Neural progenitor cell (in vitro differentiated cells): ENCODE measurements at places on chromosomes 2 and 18. TPM values are rescaled to one million over a fixed set of nuclear protein-coding genes. Genes with fewer than 3 reads are reported as not detected.

DNA sequence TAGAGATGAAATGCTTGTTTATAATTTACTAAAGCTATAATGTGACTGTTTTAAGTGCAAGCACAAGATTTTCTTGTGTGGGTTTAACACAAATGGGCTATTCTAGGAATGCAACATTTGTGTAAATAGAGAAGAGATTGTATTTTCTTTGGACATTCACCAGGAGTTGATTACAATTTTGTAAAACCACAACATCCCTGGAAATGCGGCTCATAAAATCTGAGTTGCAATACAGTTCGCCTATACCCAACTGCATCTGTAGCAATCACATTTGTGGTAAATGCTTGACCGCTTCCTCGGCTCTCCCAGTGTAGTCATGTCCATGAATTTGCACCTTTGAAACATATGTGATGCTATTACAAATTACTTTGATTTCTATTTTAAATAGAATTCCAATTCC lies 348.7 kb upstream of the CDH20 start:
- no peak for DNase-seq
- H3K4me1 ChIP-seq = no peaks in the 10 kb centered on the region
- no peaks in the 10 kb centered on the region for H3K27me3 ChIP-seq
- no peak overlapping the region for H3K4me3 ChIP-seq
- H3K27ac ChIP-seq = no peak overlapping the region

DNA sequence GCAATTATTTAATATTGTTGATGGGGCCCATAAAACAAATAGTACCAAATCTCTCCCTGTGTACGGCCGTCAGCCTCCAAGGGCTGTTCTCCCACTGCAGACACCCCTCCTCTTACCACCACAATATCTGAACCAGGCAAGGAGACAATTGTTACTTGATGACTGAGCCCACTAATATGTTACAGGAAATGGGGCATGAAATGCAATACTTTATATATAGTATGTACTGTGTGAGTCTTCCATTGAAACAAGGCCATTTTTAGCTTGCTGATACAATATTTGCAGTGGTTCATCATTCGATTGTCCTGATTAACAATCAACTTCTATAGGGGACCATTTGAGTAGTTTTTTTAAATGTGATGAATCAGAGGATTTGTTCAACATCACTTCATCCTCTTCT lies 307.3 kb downstream of the GBX2 start:
- no peak overlapping the region for H3K4me3 ChIP-seq
- H3K27me3 ChIP-seq = no peaks in the 10 kb centered on the region
- no peaks in the 10 kb centered on the region for H3K36me3 ChIP-seq
- H3K27ac ChIP-seq = no peak overlapping the region
- peaks cover 35% of the 10 kb centered on the region for H3K4me1 ChIP-seq

GRCh38 chr2:156719036-156719435 lies 282.9 kb downstream of the GPD2 start:
- no peaks in the 10 kb centered on the region for H3K27me3 ChIP-seq
- no peak overlapping the region for H3K27ac ChIP-seq
- H3K4me1 ChIP-seq = no peaks in the 10 kb centered on the region
- H3K36me3 ChIP-seq = no peaks in the 10 kb centered on the region
- no peak for DNase-seq
- H3K4me3 ChIP-seq = no peak overlapping the region

GRCh38 chr18:12819322-12819721 lies 64.7 kb downstream of the PTPN2 start:
- no peaks in the 10 kb centered on the region for H3K27me3 ChIP-seq
- peaks cover 6% of the 10 kb centered on the region for H3K4me1 ChIP-seq
- H3K4me3 ChIP-seq = no peak overlapping the region
- DNase-seq = no peak
- no peak overlapping the region for H3K27ac ChIP-seq

DNA sequence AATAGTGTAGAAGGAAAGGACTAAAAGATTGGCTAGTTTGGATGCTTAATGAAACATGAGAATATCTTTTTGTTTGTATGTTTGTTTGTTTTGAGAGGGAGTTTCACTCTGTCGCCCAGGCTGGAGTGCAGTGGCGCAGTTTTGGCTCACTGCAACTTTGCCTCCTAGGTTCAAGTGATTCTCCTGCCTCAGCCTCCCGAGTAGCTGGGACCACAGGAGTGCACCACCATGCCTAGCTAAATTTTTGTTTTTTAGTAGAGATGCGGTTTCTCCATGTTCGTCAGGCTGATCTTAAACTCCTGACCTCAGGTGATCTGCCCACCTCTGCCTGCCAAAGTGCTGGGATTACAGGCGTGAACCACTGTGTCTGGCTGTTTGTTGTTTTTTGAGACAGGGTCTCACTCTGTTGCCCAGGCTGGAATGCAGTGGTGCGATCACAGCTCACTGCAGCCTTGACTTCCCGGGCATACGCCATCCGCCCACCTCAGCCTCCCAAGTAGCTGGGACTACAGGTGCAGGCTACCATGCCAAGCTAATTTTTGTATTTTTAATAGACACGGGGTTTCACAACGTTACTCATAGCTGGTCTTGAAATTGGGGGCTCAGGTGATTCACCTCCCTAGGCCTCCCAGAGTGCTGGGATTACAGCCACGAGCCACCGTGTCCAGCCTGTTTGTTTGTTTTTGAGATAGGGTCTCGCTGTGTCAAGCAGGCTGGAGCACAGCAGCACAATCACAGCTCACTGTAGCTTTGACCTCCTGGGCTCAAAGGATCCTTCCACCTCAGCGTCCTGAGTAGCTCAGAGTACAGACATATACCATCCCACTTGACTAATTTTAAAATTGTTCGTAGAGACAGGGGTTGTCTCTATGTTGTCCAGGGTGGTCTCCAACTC lies 209.2 kb downstream of the MYCN start:
- DNase-seq = no peak
- H3K36me3 ChIP-seq = no peaks in the 10 kb centered on the region
- no peak overlapping the region for H3K27ac ChIP-seq
- H3K27me3 ChIP-seq = no peaks in the 10 kb centered on the region

DNA sequence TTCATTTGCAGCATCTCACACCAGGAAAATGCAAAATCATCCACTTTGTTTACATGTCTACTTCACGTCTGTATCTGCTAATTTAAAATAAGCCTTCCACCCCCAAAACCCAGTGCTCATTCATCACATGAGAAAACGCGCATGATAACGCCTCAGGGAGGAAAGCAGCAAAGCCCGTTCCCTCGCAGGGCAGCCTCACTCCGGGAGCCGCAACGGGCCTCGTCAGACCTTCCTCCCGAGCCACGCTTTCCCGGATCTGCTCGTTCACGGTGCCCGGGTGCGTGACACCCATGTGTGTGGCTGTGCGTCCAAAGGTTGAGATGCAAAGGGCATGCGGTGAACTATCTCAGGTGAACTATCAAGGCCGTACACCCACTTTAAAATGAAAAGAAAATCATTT lies 59.8 kb downstream of the NDUFA10 start:
- H3K4me1 ChIP-seq = no peaks in the 10 kb centered on the region
- no peak overlapping the region for H3K4me3 ChIP-seq
- no peaks in the 10 kb centered on the region for H3K27me3 ChIP-seq
- DNase-seq = no peak

DNA sequence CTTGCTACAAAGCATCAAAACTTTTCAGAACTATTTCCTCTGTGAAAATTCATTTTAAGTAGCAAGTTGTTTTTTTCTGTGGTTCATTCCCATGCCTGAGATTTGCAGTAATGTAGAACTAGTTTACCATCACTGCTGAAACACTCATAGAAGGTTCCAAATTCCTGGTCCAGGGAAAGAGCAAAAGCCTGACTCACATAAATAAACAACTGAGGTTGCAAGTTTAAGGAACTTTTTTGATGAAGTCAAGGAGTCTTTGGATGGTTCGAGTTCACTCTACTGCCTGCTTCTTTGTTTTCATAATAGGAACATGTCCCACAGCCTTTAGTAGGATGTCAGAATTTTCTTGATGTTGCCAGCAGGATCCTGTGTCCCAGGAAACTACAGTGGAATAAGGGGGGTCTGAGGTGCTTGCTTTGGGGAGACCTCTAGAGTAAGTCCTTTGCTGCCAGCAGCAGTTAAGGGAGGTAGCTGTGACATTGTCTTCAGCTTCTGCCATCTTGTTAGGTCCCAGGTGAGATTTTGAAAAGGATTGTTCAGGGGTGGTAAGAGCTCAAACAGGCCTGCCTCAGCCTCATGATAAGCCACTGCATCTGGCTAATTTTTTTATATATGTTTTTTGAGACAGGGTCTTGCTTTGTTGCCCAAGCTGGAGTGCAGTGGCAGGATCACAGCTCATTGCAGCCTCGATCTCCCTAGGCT lies 43.9 kb downstream of the ACSL3 start:
- no peak for DNase-seq
- no peaks in the 10 kb centered on the region for H3K36me3 ChIP-seq
- peaks cover 12% of the 10 kb centered on the region for H3K4me1 ChIP-seq
- no peak overlapping the region for H3K4me3 ChIP-seq
- H3K27me3 ChIP-seq = no peaks in the 10 kb centered on the region

GRCh38 chr18:49855711-49856415 lies 42.5 kb upstream of the ACAA2 start:
- H3K27me3 ChIP-seq = no peaks in the 10 kb centered on the region
- no peak overlapping the region for H3K27ac ChIP-seq
- no peak for DNase-seq
- peaks cover 8% of the 10 kb centered on the region for H3K4me1 ChIP-seq

DNA sequence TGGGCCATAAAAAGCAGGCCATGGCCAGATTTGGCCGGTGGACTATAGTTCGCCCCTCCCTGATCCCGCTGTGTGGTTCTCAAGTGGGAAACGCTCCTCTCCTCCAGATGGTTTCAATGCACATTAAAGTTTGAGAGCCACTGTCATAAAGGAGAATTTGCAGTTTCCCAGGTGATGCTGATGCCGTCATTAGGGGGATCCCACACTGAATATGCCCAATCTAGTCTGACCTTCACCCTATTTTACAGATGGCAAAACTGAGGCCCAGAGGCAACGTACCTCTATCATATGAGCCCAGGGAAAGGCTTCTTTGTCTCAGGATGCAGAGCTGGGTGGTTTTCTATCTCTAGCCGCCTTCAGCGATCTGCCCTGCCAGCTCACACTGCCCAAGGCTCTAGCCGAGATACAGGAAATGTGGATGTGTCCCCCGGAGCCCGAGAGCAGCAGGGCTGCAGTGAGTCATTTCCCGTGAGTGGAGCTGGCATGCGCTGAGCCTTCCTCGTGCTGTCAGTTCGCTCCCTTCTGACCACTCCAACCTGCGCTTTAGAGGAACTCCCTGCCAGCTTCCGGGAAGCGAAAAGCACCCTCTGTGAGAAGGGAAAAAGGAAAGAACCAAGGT lies 116.2 kb downstream of the SMAD7 start:
- no peak overlapping the region for H3K27ac ChIP-seq
- DNase-seq = no peak
- no peaks in the 10 kb centered on the region for H3K27me3 ChIP-seq
- H3K4me1 ChIP-seq = peaks cover 25% of the 10 kb centered on the region
- no peaks in the 10 kb centered on the region for H3K36me3 ChIP-seq
- H3K4me3 ChIP-seq = no peak overlapping the region

DNA sequence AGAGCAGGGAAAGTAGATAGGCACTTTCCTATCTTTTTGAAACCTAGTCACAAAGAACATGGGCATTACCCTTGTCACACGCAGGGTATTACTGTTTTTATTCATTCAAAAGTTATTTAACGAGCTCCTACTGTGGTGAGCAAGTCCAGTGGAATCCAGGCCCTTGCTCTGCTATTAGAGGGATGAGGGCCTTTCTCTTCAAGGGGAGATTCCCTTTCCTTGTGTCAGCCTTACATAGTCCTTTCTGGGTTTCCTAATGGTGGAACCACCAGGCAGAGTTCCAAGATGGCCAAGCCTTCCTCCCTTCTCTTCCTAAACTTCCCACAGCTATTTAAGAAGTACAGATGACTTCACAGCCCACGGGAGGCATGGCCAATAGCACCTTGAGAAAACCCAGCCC lies 64.6 kb downstream of the SPTBN1 start:
- DNase-seq = no peak
- peaks cover 27% of the 10 kb centered on the region for H3K4me1 ChIP-seq
- no peak overlapping the region for H3K27ac ChIP-seq
- H3K4me3 ChIP-seq = no peak overlapping the region
- no peaks in the 10 kb centered on the region for H3K27me3 ChIP-seq

Gene MTCL1
- 36.9 and 38.7 TPM in 2 replicates for total RNA-seq

Gene ZSWIM2
- 0.39 TPM in 1 of 2 replicates, not detected in the other for total RNA-seq

Gene DBI
- total RNA-seq = 158 and 238 TPM in 2 replicates

Gene POTEI
- total RNA-seq = 1.8 and 2.4 TPM in 2 replicates

Gene ING5
- 38.2 and 49.0 TPM in 2 replicates for total RNA-seq
